ENCODE measurements at places on chromosomes 3 and 15. TPM values are rescaled to one million over a fixed set of nuclear protein-coding genes. Genes with fewer than 3 reads are reported as not detected.

The ESYT3 gene
- total RNA-seq = 2.0 TPM

The TPRG1 gene
- 24.2 TPM for total RNA-seq

The GP9 gene
- total RNA-seq = not detected

GRCh38 chr3:104032283-104032682 is 1334.4 kb upstream of the ALCAM start:
- H3K4me3 ChIP-seq = no peak overlapping the region
- H3K27ac ChIP-seq = no peak overlapping the region
- DNase-seq = no peak
- no peaks in the 10 kb centered on the region for H3K4me1 ChIP-seq

The USP50 gene
- total RNA-seq = not detected

GRCh38 chr3:136562026-136562425 is 190.2 kb downstream of the STAG1 start:
- no peak overlapping the region for H3K4me3 ChIP-seq
- peaks cover 14% of the 10 kb centered on the region for H3K36me3 ChIP-seq
- no peaks in the 10 kb centered on the region for H3K27me3 ChIP-seq

DNA sequence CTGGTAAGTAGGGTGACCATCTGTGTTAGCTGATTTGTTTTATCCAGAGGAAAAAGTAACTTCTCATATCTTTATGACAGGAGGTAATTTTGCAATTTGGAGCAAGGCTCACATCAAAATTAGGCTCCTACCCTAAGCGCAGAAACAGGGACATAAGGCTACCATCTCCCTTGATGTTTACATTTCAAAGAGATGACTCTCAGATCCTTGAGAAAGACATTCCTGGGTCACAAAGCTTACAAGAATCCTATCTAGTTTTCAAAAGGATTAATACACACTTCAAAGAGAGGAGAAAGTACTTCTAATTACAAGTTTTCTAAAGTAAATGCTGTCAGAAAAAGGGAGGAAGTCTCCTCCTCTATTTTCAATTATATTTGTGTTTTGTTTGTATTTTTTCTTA is 7.0 kb downstream of the ZPLD1 start:
- H3K27ac ChIP-seq = no peak overlapping the region
- DNase-seq = no peak
- no peaks in the 10 kb centered on the region for H3K27me3 ChIP-seq
- no peaks in the 10 kb centered on the region for H3K36me3 ChIP-seq
